Foreskin keratinocyte (primary cell): ENCODE measurements at places on chromosomes 7 and 10. TPM values are rescaled to one million over a fixed set of nuclear protein-coding genes. Genes with fewer than 3 reads are reported as not detected.

DNA sequence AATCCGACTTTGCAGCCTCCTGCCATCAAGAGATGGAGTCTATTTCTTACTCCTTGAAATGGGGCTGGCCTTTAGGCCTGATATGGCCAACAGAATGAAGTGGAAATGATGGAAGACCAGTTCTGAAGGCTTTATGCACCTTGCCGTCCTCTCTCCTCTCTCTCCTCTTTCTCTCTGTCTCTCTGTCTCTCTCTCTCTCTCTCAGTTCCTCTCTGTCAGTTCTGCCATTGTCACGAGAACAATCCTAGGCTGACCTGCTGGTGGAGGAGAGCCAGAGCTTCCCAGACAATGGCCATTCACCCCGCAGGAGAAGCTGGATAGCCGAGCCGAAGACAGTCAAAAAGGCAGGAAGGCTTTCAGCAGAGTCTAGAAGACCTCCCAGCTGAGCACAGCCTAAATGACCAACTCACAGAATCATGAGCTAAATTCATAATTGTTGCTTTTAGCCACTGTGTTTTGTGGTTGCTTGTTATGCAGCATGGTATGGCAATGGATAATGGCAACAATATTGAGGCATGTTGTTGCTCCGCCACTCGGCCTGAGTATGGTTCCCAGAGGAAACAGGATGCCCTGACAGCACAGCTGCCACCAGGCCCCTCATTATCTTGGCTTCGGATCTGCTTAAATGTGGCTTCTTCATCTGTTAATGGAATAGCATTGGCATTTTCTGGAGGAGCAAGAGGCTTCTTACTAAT lies 35.5 kb downstream of the FRMPD2 start:
- DNase-seq = no peak

DNA sequence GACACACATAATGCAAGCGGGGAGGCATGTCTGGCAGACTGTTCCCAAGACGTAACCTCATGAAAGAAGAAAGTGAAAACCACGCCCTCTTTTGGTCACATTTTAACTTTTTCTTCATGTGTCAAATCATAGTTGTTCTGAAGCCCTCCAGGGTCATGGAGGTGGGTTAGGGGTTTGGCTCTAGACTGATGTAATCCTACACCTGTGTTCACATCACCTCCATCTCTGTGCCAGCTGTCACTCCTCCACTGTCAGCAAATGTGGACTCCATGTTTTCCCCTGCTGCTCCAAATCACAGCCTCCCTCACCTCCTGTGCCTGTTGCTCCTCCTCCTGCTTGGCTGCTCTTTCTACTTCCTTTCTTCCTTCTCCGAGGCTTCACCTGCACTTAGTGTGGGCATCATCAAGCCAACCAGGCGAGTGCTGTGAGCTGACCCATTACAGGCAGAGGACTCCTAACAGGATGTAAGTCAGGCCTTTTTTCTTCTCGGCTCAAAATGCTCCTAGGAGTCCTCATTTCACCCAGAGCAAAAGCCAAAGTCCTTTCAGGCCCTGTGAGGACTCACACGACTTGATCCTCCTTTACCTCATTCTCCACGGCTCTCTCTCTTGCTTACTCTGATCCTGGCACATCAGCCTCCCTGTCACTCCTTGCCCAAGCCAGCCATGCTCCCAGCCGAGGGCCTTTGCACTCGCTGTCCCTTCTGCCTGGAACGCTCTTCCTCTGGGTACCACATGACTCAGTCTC lies 66.4 kb upstream of the IFRD1 start:
- no peak for DNase-seq

GRCh38 chr10:79475877-79476276 lies 30.5 kb upstream of the ZCCHC24 start:
- no peak for DNase-seq

OPN4 gene
- total RNA-seq = not detected in 2 replicates

JAKMIP3 gene
- total RNA-seq = 0.04 TPM in 1 of 2 replicates, not detected in the other

DNA sequence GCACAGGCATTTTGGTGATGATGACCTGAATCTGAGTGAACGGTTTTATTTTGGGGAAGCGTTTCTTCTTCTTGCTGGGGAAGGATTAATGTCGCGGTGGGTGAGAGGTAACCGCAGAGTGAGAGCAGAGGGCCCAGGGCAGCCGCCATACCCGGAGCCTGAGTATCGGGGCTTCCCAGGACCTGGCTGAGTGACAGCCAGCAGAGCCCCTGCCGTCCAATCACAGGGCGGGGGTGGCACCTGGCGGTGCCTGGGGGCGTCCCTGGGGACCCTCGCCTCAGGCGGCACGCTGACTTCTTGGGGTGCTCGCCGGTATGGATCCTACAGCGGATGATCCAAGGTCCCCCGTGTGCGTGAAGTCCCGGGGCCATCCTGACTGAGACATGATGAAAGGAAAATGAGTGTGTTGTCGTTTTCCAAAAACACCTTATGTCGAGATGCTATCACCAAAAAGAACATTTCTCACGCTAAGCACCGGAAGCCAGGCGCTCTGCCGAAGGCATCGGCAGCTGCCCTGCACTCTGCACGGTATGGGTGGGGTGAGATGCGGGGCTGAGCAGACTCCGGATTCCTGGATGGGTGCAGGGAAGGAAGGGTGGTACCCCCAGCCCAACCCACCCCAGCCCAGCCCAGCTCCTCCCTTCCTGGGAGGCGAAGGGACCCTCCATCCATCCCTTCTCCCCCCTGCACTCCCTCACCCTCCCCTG lies 227.9 kb upstream of the SHH start:
- DNase-seq = no peak

DRGX gene
- total RNA-seq = not detected in 2 replicates

UCN3 gene
- not detected in 2 replicates for total RNA-seq

- peak; percentile 59 for DNase-seq
These were observed 126.4 kb upstream of the CCDC6 start for GRCh38 chr10:60032723-60033122.

SYT15 gene
- total RNA-seq = 0.10 and 0.32 TPM in 2 replicates

DNA sequence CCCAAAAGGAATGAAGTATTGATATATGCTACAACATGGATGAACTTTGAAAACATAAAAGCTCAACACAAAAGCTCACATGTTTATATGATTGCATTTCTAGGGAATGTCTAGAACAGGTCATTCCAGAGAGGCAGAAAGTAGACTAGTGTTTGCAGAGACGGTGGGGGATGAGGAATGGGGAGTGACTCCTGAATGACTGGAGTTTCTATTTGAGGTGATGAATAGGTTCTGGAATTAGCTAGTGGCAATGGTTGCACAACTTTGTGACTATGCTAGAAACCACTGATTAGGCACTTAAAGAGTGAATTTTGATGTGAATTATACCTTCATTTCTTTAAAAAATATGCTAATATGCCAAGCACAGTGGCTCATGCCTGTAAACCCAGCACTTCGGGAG lies 6.9 kb downstream of the KPNA7 start:
- DNase-seq = peak; percentile 99

MUC12 gene
- total RNA-seq = 0.21 and 1.0 TPM in 2 replicates

DNA sequence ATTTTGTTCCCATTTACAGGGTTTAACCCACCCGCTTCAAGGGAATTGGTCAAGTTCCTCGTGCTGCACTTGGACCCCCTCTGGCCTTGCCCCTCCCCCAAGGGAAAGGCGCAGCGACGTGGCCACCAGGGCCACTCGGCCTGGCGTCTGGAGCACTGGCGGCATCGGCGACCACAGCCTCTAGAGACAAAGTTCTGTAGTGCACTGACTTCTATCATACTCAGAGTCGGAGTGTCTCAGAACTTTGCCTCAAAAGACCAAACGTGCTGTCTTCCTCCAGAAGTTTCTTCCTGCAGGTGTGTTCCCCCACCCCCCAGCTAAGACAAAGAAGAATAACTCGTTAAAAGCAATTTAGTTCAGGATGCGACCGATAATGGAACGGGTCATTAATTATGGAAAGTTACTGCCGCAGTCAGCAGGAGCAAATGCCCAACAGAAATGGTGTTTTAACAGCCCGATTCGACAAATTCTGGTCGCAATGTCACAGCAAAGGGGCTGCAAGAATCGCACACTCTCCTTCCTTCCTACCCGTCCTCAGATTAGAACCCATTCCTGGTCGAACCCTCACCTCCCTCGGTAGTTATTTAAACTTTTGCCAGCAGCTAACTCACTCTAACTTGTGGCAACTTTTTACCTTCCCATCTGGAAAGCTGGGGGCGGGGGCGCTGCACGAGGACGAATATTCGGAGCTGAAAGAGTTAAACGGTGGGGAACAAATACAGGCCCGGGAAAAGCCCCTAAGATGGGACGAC lies 202.1 kb upstream of the NFE2L3 start:
- DNase-seq = no peak

- peak; percentile 94 for DNase-seq
These were observed 6.5 kb downstream of the HIPK2 start for GRCh38 chr7:139771001-139771956.

DNA sequence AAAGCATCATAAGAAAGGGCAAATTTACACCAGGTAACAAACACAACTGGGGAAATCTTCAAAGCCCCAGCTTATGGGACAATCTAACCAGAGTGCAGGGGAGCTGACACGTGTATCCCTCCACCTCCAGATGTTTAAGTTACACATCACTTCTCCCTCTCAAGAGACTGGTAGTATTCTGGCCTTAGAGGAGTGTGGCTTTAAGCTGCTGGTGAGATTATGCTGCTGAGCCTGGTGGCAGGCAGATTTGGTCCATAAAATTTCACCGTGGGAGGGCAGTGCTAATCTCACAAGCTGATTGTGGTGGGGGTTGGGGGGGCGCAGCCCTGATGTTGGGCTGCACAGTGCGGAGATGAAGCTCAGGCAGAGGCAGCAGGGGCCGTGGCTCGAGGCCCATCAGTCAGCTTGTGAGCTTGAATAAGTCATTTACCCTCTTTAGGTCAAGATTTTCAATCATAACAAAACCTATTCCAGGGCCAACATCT lies 431.0 kb upstream of the GALNT17 start:
- no peak for DNase-seq

SLC13A1 gene
- total RNA-seq = not detected in 2 replicates

GRCh38 chr7:13457790-13458189 lies 531.7 kb downstream of the ETV1 start:
- no peak for DNase-seq

DNA sequence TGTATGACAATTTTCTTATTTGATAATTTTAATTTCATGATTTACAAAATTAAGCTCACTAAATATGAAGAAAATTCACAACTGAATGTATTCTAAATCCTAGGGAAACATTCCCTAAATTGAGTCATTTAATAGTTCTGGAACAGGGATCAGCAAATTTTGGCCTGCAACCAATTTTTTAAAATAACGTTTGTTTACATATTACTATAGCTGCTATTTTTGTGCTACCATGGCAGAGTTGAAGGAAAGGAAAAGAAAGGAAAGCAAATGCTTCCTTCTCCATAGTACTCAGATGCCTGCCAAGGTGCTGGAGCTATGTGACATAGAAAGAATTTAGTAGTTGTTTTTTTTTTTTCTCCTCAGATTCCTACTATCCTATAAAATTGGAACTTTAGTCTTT lies 1307.7 kb upstream of the LRRTM3 start:
- no peak for DNase-seq

GRCh38 chr7:11753433-11753832 lies 78.6 kb downstream of the THSD7A start:
- no peak for DNase-seq

SLC26A4 gene
- total RNA-seq = 0.07 and 0.14 TPM in 2 replicates

DNA sequence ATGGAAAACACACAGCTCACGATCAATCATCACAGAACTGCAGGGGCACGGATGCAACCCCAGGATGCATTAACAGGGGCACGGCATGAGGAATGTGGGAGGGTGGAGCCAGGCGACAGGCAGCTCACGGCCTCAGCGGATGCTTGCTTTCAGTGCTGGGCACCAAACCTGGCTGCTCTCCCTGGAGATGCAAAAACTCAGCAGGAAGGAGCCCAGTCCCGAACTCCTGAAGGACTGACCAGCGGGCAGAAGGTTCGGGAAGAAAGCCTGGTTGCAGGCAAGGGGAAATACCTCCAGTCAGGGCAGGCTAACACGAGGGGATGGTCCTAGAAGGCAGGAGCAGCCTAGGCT lies 66.8 kb downstream of the CHST15 start:
- no peak for DNase-seq

DNA sequence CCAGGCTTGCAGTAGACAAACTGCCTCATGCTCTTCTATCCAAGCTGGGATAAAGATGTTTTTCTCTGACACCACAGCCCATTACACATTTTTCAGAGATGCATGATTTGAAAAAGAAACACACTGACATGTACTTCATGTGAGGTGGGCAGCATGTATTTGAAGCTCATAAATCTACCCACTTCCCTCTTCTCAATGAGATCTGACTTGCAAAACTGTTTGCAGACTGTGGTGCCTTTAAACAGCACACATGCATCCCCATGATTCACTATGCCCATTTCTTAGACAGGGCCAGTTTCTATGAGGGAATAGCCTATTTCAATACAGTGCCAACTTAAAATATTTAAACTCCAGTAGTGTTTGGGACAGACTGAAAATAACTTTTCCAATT lies 109.8 kb downstream of the GLI3 start:
- no peak for DNase-seq

GRCh38 chr7:119046068-119046467 lies 821.6 kb downstream of the ANKRD7 start:
- DNase-seq = no peak

DNA sequence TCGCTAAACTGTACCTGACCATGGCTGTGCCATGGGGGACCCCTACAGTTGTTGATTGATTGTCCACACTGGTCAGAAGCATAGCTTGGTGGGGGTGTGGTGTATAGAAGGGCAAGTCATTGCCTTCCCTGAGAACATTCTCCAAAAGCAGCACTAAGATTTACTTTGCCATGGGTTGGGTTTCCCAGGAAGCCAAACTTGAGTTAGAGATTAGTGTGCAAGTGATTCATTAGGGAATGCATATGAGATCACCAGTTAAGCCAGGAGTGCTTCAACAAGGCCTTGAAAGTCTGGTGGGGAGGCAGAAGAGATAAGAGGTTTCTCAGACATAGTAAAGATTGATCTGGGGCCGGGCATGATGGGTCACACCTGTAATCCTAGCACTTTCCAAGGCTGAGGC lies 21.4 kb upstream of the TPST1 start:
- peak; percentile 74 for DNase-seq

DNA sequence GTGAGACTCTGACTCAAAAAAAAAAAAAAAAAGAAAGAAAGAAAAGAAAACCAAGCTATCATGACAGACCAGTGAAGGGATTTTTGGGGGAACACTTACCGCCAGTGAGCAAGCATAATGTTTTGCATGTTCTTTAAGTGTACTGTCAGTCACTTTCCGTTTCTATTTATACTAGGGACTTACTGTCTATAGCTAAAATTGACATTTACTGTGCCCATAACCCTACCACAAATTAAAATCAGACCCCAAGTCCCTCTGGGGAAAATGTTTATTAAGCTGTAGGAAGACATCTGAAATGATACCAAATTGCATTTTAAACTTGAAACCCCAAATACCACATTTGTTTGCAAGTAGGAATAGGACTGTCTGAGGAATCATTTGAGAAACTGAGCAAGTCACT lies 252.8 kb downstream of the TRIL start:
- DNase-seq = no peak

DNA sequence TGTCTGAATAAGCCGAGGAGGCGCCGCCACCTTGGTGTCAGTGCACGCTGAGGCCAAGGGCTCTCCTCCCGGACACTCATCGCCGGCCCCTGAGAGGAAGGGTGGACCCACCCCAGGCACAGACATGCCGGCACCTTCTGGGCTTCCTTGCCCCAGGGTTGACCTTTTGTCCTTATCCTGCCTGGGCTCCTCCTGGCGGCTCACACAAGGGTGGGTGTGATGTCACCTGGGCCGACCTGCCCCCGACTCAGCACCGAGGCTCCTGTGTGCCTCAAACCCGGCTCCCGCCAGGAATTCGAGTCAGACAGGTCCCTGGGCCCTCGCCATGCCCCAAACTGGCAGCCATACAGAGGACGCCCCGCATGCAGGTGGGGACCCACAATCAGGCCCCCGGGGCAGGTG lies 17.7 kb upstream of the CFAP46 start:
- no peak for DNase-seq

GRCh38 chr7:27183682-27184336 lies 1.2 kb downstream of the HOXA11 start:
- no peak for DNase-seq

- no peak for DNase-seq
These were observed 88.3 kb upstream of the SEMA3D start for GRCh38 chr7:85275204-85275603.
